ENCODE measurements at places on chromosomes 3 and 15. TPM values are rescaled to one million over a fixed set of nuclear protein-coding genes. Genes with fewer than 3 reads are reported as not detected.
A peak's percentile ranks its signal among the peaks of the same experiment; 100 is the strongest.

The SELENOT gene
- 108 TPM for total RNA-seq

The SAMD7 gene
- total RNA-seq = not detected

GRCh38 chr3:119588112-119588511, 8.8 kb downstream of the ADPRH start:
- H3K27me3 ChIP-seq = peaks cover 4% of the 10 kb centered on the region
- peaks cover 5% of the 10 kb centered on the region for H3K36me3 ChIP-seq
- H3K4me1 ChIP-seq = peaks cover 6% of the 10 kb centered on the region
- no peak overlapping the region for H3K4me3 ChIP-seq
- no peak overlapping the region for H3K27ac ChIP-seq
- DNase-seq = no peak

GRCh38 chr15:60651734-60652141, 172.8 kb upstream of the ICE2 start:
- no peaks in the 10 kb centered on the region for H3K36me3 ChIP-seq
- H3K27me3 ChIP-seq = peaks cover 4% of the 10 kb centered on the region
- no peak for DNase-seq
- H3K4me1 ChIP-seq = peaks cover 41% of the 10 kb centered on the region
- H3K27ac ChIP-seq = peak overlapping the region; percentile 57
